ENCODE measurements at places on chromosomes 3 and 15.

DNA sequence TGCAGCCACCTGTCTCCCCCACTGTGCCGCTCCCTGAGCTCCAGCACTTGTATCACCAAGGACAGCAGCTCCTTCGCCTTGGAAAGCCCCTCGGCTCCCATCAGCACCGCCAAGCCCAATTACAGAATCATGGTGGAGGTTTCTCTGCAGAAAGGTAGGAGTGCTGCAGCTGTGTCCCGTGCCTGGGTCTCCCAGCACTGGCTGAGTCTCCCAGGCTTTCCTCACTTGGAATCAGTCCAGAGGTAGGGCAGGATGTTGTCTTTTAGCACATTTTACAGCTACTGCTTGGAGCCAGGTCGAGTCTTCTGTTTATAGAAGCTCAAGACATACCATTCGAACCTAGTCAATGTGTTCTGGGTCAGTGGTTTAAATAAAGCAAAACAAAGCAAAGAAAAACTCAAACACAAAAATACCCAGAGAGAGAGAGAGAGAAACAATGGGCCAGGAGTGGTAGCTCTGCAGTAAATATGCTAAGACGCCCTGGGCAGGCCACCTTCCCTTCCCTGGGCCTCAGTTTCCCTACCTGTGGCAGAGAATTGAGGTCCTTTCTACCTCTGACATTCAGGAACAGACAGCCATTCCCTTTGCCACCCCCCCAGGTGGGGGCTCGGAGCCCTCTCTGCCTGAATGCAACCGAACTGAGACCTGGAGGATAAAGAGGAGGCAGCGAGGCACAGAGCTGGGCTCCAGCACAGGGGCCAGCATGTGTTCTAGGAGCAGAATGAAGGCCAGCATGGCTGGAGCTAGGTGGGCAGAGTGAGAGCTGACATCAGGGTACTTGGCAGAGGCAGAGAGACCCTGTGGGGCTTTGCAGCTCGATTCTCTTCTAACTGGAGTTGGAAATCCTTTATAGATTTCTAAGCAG lies 44.1 kb downstream of the STARD5 start:
- no peak for DNase-seq

- no peak for DNase-seq
Observed at GRCh38 chr3:72234391-72234790, 449.4 kb upstream of the PROK2 start.

DNA sequence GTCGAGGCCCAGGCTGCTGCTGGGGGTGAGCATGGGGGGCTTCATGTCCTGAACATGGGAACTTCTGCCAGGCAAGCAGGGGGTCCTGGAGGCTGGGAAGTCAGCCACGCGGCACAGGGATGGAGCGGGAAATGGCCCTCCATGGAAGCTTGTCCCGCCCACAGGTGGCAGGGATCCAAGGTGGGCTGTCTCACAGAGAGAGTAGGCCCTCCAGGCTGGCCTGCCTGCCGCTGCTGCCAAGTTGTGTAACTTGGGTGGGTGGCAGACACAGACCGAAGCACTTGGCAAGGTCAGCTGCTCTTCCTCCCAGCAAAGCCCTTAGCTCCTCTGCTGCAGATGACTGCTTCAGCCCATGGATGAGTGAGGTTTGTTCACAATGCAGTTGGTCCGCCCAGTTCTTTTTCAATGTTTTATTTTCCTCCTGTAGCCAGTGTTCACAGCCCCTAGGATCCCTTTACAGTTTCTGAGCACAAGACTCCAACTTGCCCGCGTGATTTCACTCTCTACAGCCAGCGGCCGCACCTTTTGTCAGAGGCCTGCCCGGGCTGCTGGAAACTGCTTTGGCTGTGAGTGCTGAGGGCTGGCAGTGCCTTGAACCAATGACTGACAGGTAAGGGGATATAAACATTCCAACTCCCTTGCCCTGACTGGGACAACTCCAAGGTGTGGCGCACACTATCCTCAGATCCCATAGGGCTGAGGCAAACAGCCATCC lies 26.7 kb downstream of the HCN4 start:
- DNase-seq = no peak

GRCh38 chr15:38975282-38975990 lies 410.8 kb upstream of the RASGRP1 start:
- no peak for DNase-seq
